ENCODE measurements at places on chromosomes 7 and 10.

- DNase-seq, result no peak
These were observed 11.3 kb upstream of the TRDMT1 start for GRCh38 chr10:17212802-17213221.

DNA sequence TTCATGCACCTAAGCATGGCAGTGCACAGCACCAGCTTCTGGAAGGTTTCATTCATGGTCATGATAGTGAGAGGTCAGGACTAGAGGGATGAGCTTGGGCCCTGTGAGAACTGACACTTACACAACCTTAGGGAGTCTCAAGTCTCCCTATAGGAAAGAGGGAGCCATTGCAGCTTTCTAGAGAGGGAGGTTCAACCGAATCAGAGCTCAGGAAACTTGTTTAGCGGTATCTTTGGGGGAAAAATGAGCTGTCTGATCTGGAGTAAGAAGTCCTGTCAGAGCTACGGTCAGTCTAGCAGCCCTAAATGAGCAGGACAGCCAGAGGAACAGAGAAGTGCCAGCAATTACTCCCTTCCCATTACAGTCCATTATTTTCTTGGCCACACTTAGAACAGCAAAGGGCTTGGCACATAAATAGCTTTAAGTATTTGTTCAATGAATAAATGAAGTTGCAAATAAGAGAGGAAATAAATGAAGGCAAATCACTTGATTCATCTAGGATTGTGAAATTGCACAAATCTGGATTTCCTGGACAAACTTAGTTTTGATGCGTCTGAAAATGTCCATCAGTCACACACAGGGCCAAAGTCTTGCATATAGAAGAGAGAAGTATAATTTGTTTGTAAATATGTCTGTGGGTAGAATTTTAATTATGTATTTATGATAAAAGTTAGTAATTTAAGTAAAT lies 262.0 kb downstream of the GLI3 start:
- no peak for DNase-seq

DNA sequence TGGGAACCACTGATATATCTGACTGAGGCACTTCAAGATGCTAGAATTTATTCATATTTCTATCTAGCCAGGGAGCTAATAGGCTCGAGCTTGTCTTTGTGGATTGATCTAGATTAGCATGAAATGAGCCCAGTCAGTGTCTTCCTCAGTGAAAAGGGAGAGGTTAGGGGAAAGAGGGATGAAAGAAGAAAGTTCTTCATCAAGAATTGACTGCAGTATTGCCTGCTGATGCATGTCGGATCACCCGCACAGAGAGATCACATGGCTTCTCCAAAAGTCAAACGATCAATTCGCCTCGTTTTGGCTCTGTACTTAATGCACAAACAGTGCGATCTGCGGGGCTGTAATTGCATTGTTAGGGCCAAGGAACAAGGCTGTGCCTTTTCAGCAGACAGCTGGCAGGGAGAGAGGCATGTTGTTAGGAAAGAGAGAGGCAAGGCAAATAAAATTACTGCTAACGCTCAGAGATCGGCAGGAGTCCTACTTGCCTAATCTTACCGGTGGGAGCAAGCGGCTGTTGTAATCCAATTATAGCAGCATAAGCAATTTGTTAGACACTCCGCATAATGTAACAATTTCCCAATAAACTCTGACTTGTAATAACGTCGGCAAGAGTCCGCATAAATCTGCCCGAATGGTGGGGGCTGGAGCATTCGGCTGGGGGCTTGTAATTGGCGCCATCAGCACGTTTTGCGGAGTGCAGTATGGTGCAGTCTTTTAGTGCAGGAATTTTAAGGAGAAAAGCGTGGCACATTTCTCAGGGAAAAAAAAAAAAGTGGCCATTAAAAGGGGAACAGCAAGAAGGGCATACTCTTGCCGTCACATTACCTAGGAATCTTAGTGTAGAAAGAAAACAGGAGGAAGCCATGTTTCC lies 102.1 kb downstream of the POLL start:
- DNase-seq, result peak; percentile 95

DNA sequence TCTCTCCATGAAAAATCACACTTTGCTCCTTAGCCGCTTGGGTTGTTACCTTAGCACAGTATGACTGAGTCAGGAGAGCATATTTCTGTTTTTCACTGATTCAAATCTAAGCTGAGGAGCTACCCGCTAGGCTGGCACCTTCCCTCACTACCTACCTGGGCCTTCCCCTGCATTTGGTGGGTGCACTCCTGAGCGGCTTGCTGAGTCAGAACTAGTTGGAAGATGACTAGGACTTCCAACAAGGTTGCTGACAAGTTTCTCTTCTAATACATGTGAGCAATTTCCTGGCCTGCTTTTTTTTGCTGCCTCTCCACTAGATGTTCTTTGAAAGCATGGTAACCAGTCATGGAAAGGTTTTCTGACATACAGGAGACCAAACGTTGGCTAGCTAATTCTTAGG lies 43.8 kb upstream of the SEC61G start:
- no peak for DNase-seq

DNA sequence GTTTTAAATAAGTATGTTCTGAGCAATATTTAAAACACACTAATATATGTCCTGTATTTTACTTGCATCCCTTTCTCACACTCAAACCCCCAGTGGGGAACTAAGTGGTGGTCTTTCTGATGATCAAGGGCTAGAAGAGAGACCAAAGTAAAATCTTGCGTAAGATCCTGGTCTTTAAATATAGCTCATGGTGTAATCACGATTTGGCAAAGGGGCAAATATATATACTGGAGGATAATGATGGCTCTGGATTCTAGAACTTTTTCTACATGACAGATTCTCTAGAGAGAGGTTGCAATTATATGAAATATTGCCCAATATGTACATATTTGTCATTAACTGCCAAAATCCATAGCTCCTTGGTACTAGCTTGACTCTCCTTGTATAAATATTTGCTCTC lies 438.3 kb downstream of the NXPH1 start:
- no peak for DNase-seq

- DNase-seq, result no peak
These were observed 7.1 kb downstream of the ANXA11 start for GRCh38 chr10:80197972-80198916.

- DNase-seq, result no peak
These were observed 271.0 kb upstream of the LRRTM3 start for GRCh38 chr10:66654861-66655260.

All from NCI-H69 (cell line).